ENCODE measurements at places on chromosomes 7 and 10.

DNA sequence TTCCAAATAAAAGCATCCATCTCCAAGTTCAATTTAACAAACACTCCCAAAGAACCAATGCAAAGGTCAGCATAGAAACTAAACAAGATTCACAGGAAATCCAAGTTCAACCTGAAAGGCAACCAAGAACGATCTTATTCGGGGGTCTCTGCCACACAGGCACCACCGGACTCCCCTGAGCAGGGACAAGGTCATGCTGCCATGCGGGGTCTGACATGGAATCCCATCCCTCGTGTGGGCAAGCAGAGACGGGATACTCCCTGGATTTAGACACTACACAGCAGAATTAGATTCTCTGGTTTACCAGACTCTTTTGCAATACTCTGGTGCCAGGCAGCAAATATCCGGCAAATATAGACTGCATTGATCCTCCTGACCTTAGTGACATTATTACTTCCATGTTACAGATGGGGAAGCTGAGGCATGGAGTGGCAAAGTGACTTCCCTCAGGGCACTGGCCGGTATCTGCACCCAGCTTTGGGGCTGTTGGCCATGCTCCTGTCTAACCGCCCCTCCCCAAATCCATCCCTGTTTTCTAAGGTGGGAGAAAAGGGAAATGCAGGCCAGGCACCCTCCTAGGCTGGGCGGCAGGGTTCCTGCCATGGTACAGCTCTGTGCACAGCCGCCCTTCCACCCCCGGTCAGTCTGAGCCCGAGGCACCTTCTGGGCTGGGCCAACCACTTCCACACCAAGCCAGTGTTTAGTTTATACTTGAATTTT, 111.8 kb downstream of the VIPR2 start:
- DNase-seq: no peak

DNA sequence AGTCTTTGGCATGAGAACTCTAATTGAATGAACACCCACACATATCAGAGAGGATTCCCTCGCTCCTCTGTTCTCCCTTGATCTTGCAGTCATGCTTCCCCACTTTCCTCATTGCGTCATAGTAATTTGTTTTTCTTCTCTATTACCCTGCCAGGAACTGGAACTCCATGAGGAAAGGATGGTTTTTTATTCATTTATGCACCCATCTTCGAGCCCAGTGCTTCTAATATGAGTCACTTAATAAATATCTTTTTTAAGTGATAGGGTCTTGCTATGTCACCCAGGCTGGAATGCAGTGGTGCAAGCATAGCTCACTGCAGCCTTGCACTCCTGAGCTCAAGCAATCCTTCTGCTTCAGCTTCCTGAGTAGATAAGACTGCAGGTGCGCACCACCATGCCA, 83.5 kb downstream of the OTUD1 start:
- no peak for DNase-seq

GRCh38 chr10:79948976-79949722, at the start of gene SFTPD:
SFTPD (minus strand) TSS chr10:79949105; CDS start chr10:79946659, 2,446 bp downstream.
- DNase-seq: no peak

GRCh38 chr7:134422008-134422407, 36.9 kb downstream of the AKR1B1 start:
- no peak for DNase-seq

- no peak for DNase-seq
Measured at GRCh38 chr7:66454600-66455225, 174.0 kb upstream of the KCTD7 start.

- DNase-seq: no peak
Measured at GRCh38 chr10:102904346-102904745, 13.7 kb upstream of the CNNM2 start.

DNA sequence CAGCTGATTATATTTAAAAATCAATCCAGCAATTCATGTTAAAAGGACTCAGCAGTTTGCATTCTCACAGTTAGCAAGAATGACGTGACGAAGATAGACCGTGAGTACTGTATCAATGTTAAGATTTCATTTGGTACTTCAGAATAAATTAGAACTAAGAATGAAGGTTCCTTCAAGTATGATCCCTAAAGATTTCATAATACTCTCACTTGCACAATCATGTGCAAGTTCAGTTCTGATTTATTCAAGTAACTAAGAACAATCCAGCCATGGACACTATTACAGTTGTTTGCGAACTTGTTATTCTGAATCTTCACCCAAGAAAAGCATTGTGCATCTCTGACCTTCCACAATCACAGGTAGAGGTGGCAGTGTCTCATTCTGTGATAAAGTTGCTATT, 7.7 kb downstream of the RHEB start:
- DNase-seq: no peak

GRCh38 chr10:30114881-30115625, 55.7 kb upstream of the JCAD start:
- DNase-seq: no peak

- no peak for DNase-seq
Measured at GRCh38 chr10:11378835-11379234, 232.6 kb downstream of the USP6NL start.

GRCh38 chr10:98667081-98667480, 220.3 kb upstream of the HPS1 start:
- DNase-seq: no peak

GRCh38 chr7:75847707-75848106, 31.1 kb upstream of the RHBDD2 start:
- DNase-seq: no peak

- no peak for DNase-seq
Measured at GRCh38 chr7:130207033-130207432, 627 bp upstream of the SSMEM1 start.

DNA sequence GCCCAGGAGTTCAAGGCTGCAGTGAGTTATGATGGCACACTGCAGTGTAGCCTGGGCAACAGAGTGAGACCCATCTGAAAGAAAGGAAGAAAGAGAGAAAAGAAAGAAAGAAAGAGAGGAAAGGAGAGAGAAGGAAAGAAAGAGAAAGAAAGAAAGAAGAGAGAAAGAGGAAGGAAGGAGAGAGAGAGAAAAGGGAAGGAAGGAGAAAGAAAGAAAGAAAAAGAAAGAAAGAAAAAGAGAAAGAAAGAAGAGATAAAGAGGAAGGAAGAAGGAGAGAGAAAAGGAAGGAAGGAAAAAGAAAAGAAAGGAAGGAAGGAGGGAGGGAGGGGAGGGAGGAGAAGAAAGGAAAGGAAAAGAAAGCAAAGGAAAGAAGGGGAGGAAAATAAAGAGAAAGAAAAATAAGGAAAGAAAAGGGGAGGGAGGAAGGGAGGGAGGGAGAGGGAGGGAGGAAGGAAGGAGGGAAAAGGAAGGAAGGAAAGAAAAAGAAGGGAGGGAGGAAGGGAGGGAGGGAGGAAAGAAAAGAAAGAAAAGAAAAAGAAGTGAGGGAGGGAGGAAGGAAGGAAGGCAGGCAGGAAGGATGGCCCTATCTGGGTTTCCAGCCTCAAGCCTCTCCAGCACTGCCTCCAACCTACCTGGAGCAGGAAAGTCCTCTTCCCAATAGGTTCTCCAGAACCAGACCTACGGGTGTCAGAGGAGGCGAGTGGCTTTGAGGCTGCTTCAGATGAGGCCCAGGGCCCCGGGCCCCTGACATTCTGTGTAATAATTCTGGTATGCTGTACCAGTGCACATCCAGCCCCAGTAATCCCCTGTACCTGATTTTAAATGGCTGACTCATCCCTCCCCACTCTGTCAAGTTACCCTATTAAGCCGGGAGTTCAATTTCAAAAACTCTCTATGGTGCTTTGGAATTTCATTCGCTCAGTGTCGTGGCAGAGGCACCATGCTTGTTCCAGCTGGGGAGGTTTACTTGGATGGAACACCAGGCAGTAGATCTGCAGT, 6.8 kb upstream of the PARD3 start:
- DNase-seq: no peak

- no peak for DNase-seq
Measured at GRCh38 chr10:6035931-6036575, 26.1 kb downstream of the IL2RA start.

DNA sequence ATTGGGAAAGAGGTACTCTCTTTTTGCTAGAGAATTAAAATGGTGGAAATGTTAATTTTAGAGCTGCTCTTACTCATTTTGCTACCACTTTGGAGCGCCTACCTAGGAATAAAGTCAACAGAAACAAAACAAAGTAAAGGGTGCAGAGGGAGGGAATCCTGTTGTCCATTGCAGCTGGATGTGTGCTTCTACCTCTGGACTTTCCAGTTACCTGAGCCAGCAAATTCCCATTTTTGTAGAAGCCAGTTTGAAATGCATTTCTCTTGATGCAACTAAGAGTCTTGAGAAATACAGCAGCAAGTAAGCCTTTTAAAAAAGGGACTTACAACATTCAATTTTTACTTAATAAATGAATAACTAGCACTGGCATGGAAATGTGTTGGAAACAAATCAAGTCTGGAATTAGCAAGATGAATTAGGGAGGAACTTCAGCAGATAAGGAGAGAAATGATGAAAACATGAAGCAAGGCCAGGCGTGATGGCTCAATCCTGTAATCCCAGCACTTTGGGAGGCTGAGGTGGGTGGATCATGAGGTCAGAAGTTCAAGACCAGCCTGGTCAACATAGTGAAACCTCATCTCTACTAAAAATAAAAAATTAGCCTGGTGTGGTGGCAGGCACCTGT, 113.5 kb upstream of the CTTNBP2 start:
- DNase-seq: no peak

GRCh38 chr10:128922619-128923196, 544.3 kb upstream of the MGMT start:
- DNase-seq: no peak

DNA sequence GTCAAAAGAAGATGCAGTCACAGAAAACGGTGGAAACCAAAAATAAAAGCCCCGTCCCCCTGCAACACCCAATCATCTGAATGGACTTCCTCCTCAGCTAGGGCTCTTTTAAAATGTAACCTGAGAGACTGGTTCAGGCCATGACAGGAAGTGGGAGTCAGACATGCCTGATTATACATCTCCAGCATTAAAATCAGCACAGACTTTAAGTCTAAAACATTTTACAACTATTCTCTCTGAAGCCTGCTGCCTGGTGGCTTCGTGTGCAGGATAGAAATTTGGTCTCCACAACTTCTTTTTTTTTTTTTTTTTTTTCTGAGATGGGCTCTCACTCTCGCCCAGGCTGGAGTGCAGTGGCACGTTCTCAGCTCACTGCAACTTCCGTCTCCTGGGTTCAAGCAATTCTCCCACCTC, 30.3 kb downstream of the HACD1 start:
- no peak for DNase-seq

- no peak for DNase-seq
Measured at GRCh38 chr10:101588879-101589278, 758 bp downstream of the DPCD start.

DNA sequence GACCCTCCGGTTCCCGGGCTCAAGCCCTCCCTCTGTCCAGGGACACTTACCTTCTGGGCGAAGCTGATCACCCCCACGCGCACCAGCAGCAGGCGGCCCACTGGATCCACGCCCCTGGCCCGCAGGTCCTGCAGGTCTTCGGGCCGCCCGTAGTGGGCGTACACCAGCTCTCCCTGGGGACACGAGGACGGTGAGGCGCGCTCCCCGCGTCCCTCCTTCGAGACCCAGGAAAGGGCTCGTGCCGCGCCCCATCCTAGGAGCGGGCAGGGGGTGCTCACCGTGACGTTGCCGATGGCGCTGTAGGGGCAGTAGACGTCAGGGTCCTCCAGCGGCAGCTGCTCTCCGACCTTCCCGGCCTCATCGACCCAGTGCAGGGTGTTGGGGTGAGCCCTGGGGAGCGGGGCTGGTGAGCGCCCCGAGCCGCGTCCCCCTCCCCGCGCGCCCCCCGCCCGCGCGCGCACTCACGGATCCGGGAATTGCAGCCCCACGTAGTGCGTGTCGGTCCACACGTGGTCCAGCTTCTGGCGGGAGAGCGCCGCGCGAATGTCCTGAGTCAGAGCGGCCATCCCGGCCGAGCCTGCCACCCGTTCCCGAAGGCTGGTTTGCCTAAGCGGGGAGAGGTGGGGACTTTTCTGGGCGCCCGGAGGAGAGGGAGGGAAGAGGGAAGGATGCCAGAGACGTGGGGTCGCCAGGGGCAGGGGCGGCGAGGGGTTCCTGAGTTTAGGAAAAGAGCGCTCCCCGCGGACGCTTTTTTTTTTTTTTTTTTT, 8.2 kb downstream of the TFR2 start:
- no peak for DNase-seq

- no peak for DNase-seq
Measured at GRCh38 chr7:116445447-116446211, 53.9 kb upstream of the CAV2 start.

- DNase-seq: no peak
Measured at GRCh38 chr7:55521512-55521911, 50.8 kb downstream of the VOPP1 start.

GRCh38 chr10:48455055-48455391, 148.5 kb downstream of the MAPK8 start:
- DNase-seq: no peak

DNA sequence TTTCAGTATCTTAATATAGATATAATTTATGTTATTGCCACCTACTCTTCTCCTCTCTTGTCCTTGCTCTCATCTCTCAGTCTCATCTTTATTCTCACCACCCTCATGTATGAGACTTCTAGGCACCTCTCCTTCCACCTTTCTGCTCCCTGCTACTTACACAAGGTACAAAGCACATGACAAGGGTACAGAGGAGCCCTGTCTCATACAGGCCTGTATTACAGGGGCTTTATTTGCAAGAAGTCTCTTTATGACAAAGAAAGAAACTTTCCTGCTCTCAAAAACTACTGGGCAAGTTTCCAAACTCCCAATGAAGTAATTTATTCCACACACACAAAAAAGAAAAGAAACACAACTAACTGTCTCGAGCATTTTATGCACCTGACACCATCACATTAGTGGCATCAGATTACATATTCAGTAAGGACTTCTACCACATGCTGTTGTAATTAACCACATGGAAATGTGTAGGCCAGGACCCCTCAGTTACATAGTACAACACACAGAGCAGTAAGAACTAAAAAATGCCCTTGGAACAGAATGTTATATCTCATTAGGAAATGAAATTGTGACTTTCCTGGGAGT, 253.1 kb downstream of the FZD1 start:
- DNase-seq: no peak
